K562 (cell line): ENCODE measurements at places on chromosomes 7 and 10.

- DNase-seq: no peak
These were observed 23.0 kb downstream of the DENND11 start for GRCh38 chr7:141679014-141679413.

GRCh38 chr10:34716958-34717357, 98.1 kb downstream of the PARD3 start:
- no peak for DNase-seq

DNA sequence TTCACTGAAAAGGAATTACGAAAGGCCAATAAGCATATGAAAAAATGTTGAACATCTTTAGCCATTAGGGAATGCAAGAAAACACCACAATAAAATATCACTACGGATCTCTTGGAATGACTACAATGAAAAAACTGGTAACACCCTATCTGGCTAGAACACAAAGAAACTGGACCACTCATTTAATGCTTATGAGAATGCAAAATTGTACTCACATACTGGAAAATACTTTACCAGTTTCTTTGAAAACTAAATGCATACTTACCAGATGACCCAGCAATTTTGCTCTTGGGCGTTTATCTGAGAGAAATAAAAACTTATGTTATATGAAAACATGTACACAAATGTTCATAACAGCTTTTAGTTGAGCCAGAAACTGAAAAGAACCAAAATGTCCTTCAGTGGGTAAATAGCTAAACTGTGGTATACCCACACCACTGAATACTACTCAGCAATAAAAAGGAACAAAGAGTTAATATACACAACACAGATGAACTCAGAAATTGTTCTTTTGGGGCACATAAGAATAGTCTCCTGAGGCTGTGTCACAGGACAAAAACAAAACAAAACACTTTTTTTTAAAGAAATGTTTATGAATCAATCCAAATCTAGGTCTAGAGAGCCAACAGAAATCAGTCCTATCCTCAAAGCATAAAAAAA, 23.5 kb downstream of the CNOT4 start:
- DNase-seq: no peak

DNA sequence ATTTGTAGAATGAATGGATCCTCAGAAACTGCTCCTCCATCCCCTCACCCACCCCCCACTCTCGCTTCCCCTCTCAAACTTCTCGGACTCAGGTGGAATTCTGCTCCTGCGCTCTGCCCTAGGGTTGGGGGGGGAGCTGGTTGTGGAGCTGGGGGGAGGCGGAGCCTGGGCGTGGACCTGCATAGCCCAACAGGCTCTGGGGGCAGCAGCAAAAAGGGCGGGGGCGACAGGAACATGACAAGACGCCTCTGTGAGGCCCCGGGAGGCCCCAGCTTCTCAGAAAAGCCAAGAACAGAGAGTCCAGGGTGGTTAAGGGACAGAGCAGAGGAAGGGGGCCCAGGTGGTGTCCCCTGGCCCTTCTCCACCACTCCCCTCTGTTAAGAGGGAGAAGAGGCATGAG, 3.5 kb downstream of the TSC22D4 start:
- peak; percentile 92 for DNase-seq

GRCh38 chr10:113151190-113151666, 201.2 kb downstream of the TCF7L2 start:
- no peak for DNase-seq

DNA sequence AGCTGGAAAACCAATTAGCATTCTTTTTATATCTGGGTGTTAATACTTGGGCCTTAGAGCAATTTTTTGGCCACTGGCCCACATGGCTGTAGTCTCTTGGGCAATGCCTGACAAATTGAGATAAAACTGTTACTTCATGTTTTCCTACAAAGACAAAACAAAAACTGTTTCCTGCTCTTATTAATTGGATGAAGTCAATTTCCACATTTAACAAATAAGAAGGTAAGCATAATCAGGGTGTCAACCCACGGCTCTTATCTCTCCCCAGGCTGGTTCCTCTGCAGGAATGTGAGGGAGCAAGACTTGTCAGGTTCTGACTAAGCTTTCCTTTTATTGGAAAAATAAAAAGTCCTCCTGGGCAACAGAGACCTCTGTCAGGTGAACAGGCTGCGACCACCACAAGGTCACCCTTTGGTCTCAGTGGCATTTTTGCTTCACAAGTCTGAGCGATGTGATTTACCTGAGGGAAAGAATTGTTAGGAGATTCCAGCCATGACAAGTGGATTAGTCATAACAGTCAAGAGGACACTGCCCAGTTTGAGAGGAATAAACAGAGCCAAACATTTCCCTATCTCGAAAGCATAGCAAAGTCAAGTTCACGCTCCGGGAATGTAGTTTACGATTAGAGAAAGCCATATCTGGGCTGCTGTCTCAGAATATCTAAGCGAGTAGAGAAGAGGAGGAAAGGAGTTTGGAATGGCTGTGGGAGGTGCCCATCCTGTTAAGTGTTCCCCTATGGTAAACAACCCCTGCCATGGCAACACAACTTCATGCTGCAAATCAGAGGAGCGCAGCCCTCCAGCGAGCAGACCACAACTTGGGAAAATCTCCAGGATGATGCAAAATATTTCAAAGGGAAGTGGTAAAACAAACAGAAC, 144.4 kb downstream of the TES start:
- DNase-seq: no peak

DNA sequence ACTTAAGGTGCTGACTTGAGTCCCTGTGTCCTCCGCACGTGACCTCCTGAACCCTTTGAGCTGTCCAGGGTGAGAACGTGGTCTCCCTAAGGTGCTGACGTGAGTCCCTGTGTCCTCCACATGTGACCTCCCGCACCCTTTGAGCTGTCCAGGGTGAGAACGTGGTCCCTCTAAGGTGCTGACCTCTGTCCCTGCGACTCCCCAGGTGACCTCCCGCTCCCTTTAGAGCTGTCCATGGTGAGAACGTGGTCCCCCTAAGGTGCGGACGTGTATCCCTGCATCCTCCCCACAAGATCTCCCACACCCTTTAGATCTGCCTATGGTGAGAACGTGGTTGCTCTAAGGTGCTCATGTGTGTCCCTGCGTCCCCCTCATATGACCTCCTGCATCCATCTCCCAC, 174.3 kb downstream of the ADARB2 start:
- no peak for DNase-seq

GRCh38 chr7:26645121-26645520, 219.3 kb downstream of the SKAP2 start:
- no peak for DNase-seq

GRCh38 chr7:13508586-13508985, 480.9 kb downstream of the ETV1 start:
- no peak for DNase-seq

GRCh38 chr10:124496150-124496549, 34.5 kb downstream of the LHPP start:
- DNase-seq: no peak

DNA sequence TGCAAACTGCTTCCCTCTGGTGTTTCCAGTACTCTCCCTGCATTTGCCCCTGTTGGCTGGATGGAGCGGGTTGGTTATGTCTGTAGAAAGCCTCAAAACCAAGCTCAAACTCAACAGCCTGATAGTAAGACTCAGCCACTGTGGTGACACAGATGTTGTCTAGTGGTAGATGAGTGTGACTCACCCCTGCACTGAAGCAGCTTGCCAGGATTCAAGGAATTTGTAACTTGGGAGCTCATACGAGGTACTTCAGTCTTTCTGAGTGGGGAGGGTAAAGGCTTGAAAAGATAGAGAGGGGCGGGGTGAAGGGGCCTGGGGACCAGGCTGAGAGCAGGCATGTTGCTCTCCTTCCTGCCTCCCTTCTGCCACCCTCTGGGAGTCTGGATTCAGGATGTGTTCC, 22.9 kb upstream of the AQP1 start:
- DNase-seq: no peak

DNA sequence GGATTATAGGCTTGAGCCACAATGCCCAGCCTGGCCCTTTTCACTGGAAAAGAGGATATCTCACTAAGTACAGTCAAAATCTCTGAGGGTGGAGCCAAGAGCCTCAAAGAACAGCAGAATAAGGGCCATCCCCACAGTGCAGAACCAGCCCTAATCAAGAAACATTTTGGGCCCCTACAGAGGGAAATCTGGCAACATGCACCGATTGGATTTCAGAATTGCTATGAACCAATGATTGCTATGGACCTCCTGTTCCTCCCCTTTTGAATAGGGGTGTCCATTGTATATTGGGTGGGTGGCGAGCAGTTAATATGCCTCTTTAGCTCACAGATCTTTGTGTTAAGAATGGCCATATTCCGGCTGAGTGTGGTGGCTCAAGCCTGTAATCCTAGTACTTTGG, 42.7 kb downstream of the SKIDA1 start:
- DNase-seq: no peak

GRCh38 chr10:92567952-92568600, 5.8 kb downstream of the IDE start:
- no peak for DNase-seq

GRCh38 chr7:131933751-131934289, 377.4 kb upstream of the PODXL start:
- DNase-seq: no peak

DNA sequence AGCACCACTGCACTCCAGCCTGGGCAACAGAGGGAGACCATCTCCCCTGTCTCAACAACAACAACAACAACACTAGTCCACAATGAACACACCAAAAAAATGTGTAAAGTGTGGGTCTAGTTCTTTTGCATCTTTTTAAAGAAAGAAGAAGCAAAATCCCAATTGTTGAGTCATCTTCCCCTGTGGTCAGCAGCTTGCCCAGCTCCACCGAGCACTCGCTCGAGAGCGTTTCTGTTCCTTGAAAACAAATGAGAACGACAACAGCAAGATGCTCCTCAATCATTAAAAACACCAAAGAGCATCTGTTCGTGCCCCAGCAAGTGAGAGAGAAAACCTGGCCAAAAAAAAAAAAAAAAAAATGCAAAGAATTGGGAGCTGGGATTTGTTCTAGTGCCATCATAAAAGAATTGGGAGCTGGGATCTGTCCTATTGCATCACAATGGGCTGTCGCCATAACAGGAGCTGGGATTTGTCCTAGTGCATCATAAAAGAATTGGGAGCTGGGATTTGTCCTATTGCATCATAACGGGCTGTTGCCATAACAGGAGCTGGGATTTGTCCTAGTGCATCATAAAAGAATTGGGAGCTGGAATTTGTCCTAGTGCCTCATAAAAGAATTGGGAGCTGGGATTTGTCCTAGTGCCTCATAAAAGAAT, 118.1 kb downstream of the PTPRN2 start:
- DNase-seq: no peak

GRCh38 chr10:22133749-22134624, 83.8 kb downstream of the EBLN1 start:
- DNase-seq: peak; percentile 36

GRCh38 chr7:149422914-149423301, 38.0 kb downstream of the ZNF777 start:
- DNase-seq: no peak

DNA sequence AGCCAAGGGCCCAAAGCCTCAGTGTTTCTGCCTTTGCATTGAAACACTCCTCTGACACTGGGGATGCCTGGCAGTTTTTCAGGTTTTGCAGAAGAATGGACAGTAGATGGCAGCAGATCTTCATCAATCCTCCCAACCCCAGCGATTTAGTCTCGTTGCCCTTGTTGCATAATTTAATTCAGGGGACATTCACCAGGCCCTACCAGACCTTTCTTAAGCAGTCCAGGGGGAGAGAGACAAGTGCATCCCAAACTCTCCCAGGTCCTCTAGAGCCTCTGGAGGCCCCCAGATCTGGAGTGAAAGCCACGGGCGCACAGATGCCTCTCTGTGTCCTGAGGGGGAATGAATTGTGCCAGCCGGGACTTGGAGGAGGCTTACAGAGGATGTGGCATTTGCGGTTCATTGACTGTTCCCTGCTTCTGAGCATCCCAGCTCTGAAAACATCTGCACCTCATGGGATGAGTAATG, 29.6 kb downstream of the MINDY4 start:
- DNase-seq: peak; percentile 62

GRCh38 chr7:158706273-158706704, 1.7 kb upstream of the NCAPG2 start:
- peak; percentile 72 for DNase-seq

DNA sequence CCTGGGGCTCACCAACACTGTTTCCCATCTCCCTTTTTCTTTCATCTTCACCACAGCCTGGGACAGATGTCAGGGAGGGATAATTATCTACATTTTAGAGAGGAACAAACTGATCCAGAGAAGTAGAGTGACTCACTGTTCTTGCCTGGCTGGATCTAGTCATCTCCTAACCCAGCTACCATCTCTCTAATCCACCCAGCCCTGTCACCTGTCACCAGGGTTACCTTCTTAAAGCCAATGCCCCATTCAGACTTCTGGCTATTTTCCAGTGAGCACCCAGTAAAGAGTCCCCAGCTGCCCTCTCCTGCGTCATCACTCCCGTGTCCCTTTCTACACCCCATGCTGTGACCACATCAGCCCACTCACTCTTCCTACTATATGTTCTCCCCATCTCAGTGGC, 68.4 kb upstream of the DUSP5 start:
- no peak for DNase-seq

DNA sequence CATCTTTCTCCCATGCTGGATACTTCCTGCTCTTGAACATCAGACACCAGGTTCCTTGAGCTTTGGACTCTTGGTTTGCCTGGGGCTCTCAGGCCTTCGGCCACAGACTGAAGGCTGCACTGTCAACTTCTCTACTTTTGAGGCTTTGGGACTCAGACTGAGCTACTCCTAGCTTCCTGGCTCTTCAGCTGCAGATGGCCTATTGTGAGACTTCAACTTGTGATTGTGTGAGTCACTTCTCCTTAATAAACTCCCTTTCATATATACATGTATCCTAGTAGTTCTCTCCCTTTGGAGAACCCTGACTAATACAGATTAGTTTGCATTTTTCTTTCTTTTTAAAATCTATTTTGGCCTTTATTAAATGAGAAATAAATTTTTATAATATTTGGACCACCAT, 276.2 kb upstream of the SEMA3C start:
- no peak for DNase-seq

DNA sequence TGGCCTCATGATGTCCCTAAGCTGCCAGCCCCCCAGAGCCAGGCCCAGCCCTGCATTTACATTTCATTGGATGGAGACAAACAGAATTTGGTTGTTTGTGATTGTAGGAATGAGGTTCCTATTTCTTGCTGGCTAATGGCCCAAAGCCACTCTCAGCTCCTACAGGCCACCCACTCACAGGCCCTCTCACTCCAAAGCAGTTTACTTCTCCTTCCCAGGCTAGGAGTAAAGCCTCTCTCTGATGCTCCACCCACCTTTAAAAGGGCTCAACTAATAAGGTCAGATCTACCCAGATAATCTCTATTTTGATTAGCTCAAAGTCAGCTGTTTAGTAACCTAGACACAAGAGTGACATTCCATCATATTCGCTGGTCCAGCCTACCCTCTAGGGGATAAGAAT, 11.2 kb upstream of the CUZD1 start:
- DNase-seq: no peak

- no peak for DNase-seq
These were observed 2.5 kb downstream of the MTPN start for GRCh38 chr7:135974667-135975066.
